Putamen (tissue), 1 donor: ENCODE measurements at places on chromosomes 11 and 22.

DNA sequence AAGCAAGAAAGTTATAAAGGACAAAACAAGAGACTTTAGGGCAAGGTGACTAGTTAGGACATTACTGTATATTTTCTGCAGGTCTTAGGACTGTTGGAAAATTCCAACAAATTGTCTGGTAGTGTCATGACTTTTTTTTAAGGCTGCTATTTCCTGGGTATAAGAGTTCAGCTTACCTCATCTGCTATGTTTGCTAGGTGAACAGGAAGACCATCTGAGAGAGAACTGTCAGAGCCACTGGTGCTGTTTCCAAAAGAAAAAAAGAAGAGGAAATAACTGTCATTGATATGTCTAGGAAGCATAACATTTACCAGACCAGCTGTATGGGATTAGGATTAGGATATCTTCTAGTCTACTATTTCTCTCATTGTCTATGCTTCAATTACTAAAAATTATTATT lies 26.3 kb upstream of the MTCH2 start:
- DNase-seq: no peak

DNA sequence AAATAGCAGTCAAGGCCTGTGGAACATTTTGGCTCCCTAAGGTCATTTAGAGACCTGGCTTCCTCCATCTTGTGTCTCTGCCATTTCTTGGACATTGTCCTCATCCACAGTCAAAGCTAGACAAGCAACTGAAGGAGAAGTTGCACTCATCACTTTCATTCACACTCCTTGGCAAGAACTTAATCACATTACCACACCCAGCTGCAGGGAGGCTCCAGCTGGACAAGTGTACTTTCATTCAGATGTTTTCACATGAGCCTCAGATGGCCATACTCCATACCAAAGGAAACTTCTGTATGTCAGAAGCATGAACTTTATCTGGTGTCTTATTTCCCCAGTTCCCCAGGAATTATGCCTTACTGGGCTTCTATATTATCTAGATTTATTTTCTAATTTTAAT lies 537.4 kb downstream of the TMEM135 start:
- DNase-seq: no peak

DNA sequence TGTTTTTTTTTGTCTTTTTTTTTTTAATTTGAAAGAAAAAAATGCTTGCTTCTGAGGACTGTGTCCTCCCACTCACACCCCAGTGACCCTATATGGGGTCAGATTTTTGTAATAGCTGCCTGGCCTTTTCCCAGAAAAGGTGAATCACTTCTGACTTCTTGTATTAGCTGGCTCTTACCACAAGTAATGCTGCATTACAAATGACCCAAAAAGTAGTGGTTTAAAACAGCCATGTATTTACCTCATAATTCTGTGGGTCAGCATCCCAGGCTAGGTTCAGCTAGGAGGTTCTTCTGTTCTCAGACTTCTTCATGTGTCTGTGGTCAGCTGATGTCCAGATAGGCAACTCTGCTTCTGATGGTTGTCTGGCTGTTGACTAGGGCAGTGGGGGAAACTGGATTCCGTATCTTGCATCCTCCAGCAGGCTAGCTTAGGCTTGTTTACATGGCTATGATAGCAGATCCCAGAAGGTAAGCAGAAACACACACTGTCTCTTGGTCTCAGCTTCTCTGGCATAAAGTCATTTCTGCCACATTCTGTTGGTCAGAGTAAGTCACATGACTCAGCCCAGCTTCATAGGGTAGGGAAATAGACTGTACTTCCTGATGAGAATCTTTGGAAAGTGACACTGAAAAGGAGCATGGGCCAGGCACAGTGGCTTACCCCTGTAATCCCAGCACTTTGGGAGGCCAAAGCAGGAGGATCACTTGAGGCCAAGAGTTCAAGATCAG lies 19.5 kb downstream of the LHFPL7 start:
- no peak for DNase-seq

GRCh38 chr22:42090596-42091454 lies at the start of gene NDUFA6:
TSS of gene NDUFA6 (minus strand) at chr22:42090772. CDS start at chr22:42090744, 28 bp downstream.
- peak; percentile 99 for DNase-seq

DNA sequence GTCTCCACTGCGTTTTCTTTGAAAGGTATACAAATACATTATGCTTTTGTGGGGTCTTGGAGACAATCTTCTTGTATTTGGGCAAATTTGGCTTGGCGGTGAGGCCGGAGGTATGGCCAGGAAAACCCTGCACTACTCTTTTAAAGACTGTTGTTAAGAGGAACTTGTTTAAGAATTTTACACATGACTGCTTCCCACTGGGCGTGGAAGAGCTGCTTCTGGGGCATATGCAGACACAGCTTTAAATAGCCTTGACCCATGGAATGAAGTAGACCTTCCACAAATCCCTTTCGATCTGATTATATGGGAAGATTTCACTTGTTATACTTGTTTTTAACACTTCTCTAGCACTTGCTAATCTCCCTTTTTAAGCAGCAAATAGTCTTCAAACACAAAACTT lies 453.6 kb downstream of the MN1 start:
- DNase-seq: no peak
